Spleen (tissue), 13 donors: ENCODE measurements at places on chromosomes 1 and 21.

GRCh38 chr1:15417059-15417934 lies 7.6 kb downstream of the EFHD2 start:
- H3K4me1 ChIP-seq = peaks cover 89% of the 10 kb centered on the region
- DNase-seq = peak; percentile 84
- peak overlapping the region; percentile 86 for H3K27ac ChIP-seq

- H3K4me3 ChIP-seq = no peak overlapping the region
- DNase-seq = no peak
- H3K36me3 ChIP-seq = no peaks in the 10 kb centered on the region
- H3K27ac ChIP-seq = no peak overlapping the region
These were observed 407.9 kb downstream of the ZP4 start for GRCh38 chr1:237482777-237483176.

GRCh38 chr1:42974767-42975437 lies 16.2 kb upstream of the SLC2A1 start:
- peak; percentile 31 for DNase-seq
- no peak overlapping the region for H3K4me3 ChIP-seq
- no peak overlapping the region for H3K27ac ChIP-seq
- no peaks in the 10 kb centered on the region for H3K36me3 ChIP-seq
- H3K4me1 ChIP-seq = no peaks in the 10 kb centered on the region
- no peaks in the 10 kb centered on the region for H3K27me3 ChIP-seq

DNA sequence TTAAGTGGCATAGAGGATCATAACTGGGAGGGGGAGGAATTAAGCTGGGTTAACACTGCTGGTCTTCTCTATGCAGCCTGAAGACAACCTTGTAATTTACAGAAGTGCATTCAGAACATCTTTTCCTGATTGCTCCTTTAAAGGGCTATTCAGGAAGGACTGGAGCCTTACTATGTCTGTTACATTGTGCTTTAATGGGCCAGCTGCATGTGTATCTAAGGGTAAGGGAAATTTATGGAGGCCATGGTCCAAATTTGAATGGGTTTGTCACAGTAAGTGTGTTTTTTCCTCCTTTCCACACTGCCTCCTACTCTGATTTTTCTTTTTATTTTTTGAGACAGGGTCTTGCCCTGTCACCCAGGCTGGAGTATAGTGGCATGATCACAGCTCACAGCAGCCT lies 19.6 kb downstream of the C1orf21 start:
- DNase-seq = no peak
- H3K4me3 ChIP-seq = no peak overlapping the region
- peaks cover 11% of the 10 kb centered on the region for H3K4me1 ChIP-seq
- H3K36me3 ChIP-seq = no peaks in the 10 kb centered on the region
- no peaks in the 10 kb centered on the region for H3K27me3 ChIP-seq
- no peak overlapping the region for H3K27ac ChIP-seq

- no peak for DNase-seq
- H3K4me1 ChIP-seq = peaks cover 1% of the 10 kb centered on the region
- H3K36me3 ChIP-seq = no peaks in the 10 kb centered on the region
These were observed 61.4 kb upstream of the DIRAS3 start for GRCh38 chr1:68111519-68112436.

DNA sequence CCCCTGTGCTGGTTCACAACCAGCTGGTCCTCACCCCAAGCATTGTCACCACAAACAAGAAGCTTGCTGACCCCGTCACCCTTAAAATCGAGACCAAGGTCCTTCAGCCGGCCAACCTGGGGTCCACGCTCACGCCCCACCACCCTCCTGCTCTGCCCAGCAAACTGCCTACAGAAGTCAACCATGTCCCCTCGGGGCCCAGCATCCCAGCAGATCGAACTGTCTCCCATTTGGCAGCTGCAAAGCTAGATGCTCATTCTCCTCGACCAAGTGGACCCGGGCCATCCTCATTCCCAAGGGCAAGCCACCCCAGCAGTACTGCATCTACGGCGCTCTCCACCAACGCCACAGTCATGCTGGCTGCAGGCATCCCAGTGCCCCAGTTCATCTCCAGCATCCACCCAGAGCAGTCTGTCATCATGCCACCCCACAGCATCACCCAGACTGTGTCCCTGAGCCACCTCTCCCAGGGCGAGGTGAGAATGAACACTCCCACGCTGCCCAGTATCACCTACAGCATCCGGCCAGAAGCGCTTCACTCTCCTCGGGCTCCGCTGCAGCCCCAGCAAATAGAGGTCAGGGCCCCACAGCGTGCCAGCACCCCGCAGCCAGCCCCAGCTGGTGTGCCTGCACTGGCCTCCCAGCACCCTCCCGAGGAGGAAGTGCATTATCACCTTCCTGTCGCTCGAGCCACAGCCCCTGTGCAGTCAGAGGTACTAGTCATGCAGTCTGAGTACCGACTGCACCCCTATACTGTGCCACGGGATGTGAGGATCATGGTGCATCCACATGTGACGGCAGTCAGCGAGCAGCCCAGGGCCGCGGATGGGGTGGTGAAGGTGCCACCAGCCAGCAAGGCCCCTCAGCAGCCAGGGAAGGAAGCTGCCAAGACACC lies 40.6 kb downstream of the ZBTB17 start:
- no peak overlapping the region for H3K4me3 ChIP-seq
- DNase-seq = no peak
- no peaks in the 10 kb centered on the region for H3K27me3 ChIP-seq

DNA sequence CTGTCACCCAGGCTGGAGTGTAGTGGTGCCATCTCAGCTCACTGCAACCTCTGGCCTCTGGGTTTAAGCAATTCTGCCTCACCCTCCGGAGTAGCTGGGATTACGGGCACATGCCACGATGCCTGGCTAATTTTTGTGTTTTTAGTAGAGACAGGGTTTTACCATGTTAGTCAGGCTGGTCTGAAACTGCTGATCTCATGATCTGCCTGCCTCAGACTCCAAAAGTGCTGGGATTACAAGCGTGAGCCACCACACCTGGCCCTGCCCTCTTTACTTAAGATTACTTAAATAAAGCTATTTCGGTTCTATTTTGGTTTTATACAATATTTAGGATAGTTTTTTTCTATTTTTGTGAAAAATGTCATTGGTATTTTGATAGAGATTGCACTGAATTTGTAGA lies 15.3 kb upstream of the KCTD3 start:
- no peaks in the 10 kb centered on the region for H3K27me3 ChIP-seq
- DNase-seq = no peak
- no peak overlapping the region for H3K27ac ChIP-seq

DNA sequence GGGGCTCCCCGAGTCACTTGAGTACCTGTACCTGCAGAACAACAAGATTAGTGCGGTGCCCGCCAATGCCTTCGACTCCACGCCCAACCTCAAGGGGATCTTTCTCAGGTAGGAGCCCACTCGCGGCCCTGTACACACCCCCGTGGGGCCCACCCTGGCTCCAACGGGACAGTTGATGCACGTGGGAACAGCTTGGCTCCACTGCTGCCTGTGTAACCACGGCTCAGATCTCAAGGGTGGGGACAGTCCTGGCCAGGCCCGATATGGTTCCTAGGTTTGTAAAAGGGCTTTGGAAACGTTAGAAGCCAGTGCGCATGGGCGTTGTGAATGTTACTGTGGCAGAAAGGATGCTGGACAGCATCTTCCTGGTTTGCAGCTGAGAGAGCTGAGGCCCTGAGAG lies 18.8 kb downstream of the PODN start:
- no peaks in the 10 kb centered on the region for H3K36me3 ChIP-seq
- no peaks in the 10 kb centered on the region for H3K4me1 ChIP-seq
- H3K27me3 ChIP-seq = no peaks in the 10 kb centered on the region
- no peak overlapping the region for H3K4me3 ChIP-seq

- no peaks in the 10 kb centered on the region for H3K4me1 ChIP-seq
- no peak overlapping the region for H3K27ac ChIP-seq
- H3K27me3 ChIP-seq = no peaks in the 10 kb centered on the region
- H3K36me3 ChIP-seq = no peaks in the 10 kb centered on the region
- no peak for DNase-seq
These were observed 264.2 kb downstream of the HMCN1 start for GRCh38 chr1:185998391-185998790.

GRCh38 chr1:172070055-172070454 lies 228.8 kb downstream of the DNM3 start:
- no peaks in the 10 kb centered on the region for H3K36me3 ChIP-seq
- no peak overlapping the region for H3K27ac ChIP-seq
- H3K4me3 ChIP-seq = no peak overlapping the region
- no peak for DNase-seq

DNA sequence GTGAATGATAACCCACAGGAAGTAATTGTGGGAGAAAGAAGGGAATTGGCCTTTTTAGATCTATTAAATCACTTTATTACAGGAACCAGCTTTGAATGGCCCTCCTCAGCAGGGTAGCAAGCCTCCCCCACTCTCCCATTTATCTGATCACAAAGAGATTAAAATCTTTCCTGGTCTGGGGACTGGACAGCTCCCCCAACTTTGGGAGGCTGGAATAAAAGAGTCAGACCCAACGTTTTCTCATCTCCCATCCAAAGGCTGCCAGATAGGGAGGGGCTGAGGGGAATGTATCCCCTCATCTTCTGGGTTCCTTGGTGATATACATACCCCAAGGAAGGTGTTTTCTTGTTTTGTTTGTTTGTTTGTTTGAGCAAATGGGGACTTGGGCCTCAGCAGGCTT lies 2.4 kb downstream of the LIN28A start:
- H3K4me1 ChIP-seq = peaks cover 13% of the 10 kb centered on the region
- peaks cover 89% of the 10 kb centered on the region for H3K27me3 ChIP-seq
- H3K4me3 ChIP-seq = no peak overlapping the region
- no peak overlapping the region for H3K27ac ChIP-seq

GRCh38 chr1:33466159-33466558 lies 6.3 kb upstream of the ZSCAN20 start:
- H3K4me3 ChIP-seq = no peak overlapping the region
- no peaks in the 10 kb centered on the region for H3K27me3 ChIP-seq
- H3K36me3 ChIP-seq = no peaks in the 10 kb centered on the region
- peaks cover 56% of the 10 kb centered on the region for H3K4me1 ChIP-seq

GRCh38 chr1:153420306-153420705 lies 4.0 kb downstream of the S100A7A start:
- H3K27ac ChIP-seq = no peak overlapping the region
- no peaks in the 10 kb centered on the region for H3K4me1 ChIP-seq
- DNase-seq = no peak
- no peaks in the 10 kb centered on the region for H3K27me3 ChIP-seq
- no peaks in the 10 kb centered on the region for H3K36me3 ChIP-seq
